ENCODE measurements at places on chromosomes 16 and 17.
A peak's percentile ranks its signal among the peaks of the same experiment; 100 is the strongest.

- DNase-seq = no peak
Observed at GRCh38 chr16:12818326-12818725, 14.6 kb upstream of the CPPED1 start.

DNA sequence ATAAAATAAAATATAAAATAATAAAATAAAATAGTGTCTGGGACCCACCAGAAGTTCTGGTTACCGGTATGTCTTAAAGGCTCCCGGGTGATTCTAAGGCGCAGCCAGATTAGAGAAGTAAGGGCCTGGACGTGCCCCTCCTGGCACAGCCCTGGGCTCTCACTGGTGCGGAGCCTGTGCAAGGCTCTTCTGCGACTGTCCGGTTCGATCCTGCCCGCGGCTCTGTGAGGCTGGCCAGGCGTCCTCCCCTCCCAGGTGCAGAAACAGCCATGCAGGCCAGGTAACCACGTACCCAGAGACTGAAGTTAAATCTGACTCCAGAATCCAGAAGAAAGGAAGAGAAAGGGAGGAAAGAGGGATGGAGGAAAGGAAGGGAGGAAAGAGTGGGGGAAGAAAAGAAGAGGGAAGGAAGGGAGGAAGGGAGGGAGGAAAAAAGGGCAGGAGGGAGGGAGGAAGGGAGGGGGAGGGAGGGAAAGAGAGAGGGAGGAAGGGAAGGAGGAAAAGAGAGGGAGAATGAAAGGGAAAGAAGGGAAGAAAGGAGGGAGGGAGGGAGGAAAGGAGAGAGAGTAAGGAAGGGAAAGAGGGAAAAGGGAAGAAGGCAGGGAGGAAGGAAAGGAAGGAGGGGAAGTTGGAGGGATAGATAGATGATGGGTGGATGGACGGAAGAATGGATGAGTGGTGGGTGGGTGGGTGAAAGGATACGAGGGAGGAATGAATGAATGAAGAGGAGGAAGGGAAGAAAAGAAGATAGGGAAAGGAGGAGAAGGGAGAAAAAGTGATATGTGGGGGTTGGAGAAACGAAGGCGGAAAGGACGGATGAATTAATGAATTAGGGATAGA is 42.3 kb downstream of the C16orf82 start:
- DNase-seq = no peak

DNA sequence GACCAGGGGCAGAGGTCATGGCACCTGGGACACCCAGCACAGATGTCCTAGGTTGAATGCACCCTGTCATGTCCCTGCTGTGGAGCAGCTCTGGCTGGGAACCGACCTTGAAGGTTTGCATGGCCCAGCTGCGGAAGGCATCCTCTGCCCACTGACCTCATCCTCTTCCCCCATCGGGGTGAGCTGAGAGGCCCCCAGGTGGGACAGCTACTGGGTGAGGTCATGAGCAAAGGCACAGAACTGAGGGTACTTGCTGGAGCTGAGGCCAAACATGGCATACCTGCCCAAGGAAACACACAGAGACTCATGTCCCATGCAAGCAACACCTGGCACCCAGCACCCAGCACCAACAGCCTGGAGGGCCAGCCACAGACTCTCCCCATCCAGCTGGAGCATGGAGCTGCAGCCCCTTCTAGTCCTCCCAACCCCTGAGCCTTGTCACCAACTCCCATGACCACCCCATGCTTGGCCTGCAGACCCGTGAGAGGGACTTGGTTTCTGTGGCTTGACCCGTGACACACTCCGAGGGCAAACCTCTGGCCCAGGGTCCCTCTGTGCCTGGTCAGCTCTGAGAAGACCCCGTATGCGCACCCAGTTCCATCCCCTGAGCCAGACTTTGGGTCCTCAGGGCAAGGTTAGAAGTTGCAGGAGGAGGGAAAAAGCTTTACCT is 33.1 kb downstream of the LGALS9 start:
- no peak for DNase-seq

DNA sequence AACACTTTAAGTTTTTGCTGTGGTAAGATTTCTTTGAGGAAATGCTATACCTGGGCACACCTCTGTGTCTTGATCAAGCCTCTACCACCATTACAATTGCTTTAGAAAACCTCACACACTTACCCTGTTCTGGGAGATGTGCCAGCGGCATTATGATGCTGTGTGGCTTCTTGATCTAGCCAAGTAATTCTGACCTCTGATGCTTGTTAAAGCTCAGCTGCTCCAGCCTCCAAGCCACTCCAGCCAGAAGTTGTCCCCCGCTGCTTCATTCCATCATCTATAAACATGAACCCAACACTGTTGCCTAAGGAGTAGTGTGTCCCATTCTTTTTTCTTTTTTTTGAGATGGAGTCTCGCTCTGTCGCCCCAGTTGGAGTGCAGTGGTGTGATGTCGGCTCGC is 60.1 kb downstream of the CYLD start:
- DNase-seq = no peak

- DNase-seq = no peak
Observed at GRCh38 chr16:2970563-2970962, 1.4 kb downstream of the PAQR4 start.

- no peak for DNase-seq
Observed at GRCh38 chr16:9859701-9860327, 322.4 kb downstream of the GRIN2A start.

- no peak for DNase-seq
Observed at GRCh38 chr16:55828680-55829079, 4.2 kb downstream of the CES1 start.

DNA sequence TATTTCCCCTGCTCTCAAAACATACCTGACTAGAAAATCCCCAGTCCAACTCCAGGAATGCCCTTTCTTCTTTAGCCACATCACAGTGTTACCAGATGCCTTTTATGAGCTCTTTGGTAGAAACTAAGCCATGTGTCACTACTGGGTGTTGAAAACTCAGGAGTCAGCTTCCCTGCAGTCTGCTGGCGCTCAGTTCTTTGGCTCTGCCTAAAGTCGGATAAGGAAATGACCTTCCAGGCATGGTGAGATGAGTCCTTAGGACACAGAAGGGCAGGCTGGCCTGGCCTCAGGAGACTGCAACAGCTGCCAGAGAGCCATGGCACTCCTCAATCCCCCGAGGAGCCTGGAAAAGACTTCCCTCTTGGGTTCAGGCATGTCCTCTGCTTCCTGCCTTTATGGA is 89.1 kb downstream of the CDH13 start:
- DNase-seq = no peak

DNA sequence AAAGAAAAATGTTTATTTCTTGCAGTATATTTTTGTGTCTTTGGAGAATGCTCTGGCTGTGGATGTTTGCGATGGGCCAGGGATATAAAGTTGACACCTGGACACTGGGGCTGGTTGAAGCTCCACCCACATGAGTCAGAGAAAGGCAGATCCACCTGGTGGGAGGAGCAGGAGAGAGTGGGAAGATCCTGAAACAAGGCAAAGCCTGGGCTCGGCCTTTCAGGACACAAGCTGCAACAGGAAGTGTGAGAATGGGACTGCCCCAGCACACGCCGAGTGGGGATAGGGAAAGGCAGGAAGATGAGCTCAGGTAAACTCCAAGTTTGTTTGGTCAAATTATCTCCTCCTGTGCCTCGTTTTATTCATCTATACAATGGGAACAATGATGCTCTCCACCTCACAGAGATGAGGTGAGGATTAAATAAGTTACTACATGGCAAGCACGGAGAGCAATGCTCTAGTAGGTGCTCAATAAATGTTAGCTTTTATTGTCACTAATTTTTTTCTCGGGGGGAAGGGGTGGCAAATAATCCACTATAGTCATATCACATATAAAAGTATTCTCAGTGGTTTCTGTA is 21.4 kb upstream of the PITPNM3 start:
- DNase-seq = no peak

DNA sequence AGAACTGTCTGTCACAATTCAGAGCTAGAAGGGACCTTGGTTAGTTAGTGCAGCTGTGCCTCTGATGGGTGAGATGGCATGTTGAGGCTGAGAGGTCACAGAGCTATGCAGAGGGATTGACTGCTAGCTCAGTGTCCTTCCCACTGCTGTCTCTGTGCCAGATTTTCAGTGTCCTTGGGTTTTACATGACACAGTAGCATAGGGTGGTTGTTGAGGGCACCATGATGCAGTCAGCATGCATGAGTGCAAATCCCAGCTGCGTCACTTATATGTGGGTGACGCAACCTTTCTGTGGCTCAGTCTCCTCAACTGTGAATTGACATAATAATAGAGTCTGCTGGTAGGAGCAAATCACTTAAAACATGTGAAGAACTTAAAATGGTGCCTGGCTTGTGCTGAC is 2.7 kb downstream of the MT1A start:
- DNase-seq = no peak

DNA sequence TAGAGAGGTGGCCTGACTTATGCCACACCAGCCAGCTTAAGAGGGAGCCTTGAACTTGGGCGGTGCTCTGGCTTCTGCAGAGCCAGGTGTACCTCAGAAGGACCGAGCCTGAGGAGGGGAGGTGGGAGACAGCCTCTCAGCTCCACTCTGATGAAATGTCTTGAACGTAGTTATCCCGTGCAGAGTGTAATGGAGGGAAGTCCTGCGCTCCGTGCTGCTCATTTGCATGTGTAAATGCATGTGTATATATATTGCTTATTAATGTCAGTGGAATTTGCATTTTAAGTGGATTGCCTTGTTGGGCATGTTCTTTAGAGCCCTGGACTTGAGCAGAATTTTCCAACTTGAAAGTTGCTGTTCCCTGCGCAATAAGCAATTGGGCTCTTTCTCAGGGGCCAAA is 264.9 kb upstream of the SDK2 start:
- DNase-seq = no peak

- DNase-seq = peak; percentile 93
Observed at GRCh38 chr16:68275611-68276191, 11.4 kb downstream of the SLC7A6 start.

- DNase-seq = no peak
Observed at GRCh38 chr17:14119546-14119945, 50.2 kb downstream of the COX10 start.

- no peak for DNase-seq
Observed at GRCh38 chr16:24906901-24907300, 61.1 kb downstream of the SLC5A11 start.

DNA sequence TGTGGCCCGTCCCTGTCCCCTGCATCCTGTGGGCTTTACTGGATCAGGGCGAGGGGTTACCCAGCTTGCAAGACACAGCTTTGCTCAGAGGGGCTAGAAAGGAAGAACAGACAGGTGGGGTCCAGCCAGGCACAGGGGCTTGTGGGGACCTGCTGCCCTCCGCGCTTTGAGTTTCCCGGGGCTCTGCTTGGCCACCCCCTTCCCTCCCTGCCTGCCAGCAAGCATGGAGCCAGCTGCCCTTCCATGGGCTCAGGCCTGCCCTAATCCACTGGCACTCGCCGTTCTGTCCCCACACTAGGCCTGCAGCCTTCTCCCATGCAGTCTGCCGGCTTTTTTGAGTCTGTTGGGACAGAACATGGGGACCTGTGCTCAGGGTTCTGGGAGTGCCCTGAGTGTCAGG is 3.4 kb downstream of the SNN start:
- DNase-seq = no peak

GRCh38 chr17:11651089-11651488 is 52.8 kb downstream of the DNAH9 start:
- no peak for DNase-seq

DNA sequence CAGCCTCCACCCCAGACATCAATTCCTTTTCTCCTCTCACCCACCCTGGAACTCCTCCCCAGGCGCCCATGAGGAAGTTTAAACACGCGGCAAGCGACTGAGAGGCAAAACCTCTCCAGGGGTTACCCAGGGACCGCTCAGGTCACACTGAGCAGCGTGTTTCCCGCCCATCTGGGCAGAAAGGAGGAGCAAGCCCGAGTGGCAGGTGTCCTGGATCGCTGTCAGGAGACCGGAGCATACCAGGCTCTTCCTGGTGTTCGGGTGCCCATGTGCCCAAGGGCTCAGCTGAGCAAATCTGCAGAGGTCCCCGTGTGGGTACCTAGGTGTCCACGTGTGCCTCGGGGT is 491 bp downstream of the SLC25A19 start:
- peak; percentile 89 for DNase-seq

- no peak for DNase-seq
Observed at GRCh38 chr17:37137906-37138514, 189.3 kb downstream of the AATF start.

GRCh38 chr17:30930495-30930894 is 8.8 kb downstream of the ADAP2 start:
- no peak for DNase-seq

GRCh38 chr17:76543826-76544545 is 4.1 kb downstream of the PRCD start:
- DNase-seq = peak; percentile 83

- DNase-seq = no peak
Observed at GRCh38 chr16:4534151-4534790, 4.3 kb downstream of the CDIP1 start.

GRCh38 chr17:39714234-39714633 is 14.4 kb downstream of the ERBB2 start:
- DNase-seq = no peak

- DNase-seq = peak; percentile 31
Observed at GRCh38 chr17:29390851-29391631, 878 bp downstream of the TAOK1 start.

DNA sequence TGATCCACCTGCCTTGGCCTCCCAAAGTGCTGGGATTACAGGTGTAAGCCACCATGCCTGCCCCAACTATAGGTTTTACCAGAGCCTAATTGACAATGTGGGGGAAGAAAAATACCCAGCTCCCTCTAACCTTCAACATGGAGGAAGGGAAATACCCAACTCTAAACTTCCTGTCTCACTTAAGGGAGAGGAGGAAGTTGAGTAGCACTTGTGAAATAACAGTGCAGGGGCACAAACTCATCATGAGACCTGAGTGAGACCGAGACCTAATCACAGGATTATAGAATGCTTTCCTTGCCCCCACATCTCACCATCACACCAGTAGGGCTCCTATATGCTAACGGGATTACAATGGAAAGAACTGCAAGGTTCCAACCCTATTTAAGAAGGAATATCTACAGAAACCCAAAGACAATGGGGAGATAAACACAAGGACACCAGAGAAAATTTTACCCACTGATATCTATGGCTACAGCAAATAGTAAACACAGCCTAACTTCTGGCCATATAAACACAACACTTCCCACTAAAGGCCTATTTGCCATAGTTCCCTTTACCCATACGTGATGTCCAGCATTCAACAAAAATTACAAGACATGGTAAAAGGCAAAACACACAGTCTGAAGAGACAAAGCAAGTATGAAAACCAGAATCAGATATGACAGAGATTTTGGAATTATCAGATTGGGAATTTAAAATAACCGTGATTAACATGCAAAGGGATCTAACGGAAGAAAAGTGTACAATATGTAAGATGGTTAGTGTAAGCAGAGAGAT is 26.9 kb downstream of the OR3A1 start:
- DNase-seq = no peak

DNA sequence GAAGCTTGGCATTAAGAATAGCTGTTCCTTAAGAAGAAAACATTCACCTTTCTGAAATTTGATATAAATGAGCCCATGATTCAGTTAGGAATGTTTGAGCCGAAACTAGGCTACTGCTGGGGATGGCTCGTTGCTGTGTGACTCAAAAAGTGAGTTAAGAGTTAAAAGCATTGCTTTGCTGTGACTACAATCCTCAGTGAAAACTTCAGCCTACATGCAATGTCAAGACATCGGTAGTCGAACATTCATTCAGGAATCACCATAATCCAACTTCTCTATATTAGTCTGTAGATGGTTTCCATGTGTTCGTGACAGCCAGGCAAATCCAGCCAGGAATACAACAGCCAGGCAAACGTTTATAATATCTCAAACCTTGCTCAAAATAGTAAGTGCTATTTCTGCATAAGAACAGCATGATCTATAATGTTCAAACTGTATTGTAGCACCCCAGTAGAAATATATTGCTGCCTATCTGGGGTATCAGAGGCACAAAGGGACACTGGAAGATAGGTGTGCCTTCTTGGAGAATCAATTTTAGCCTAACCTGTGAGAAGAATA is 1225.1 kb downstream of the CDH8 start:
- DNase-seq = no peak
